ENCODE measurements at places on chromosomes 1 and 21. TPM values are rescaled to one million over a fixed set of nuclear protein-coding genes. Genes with fewer than 3 reads are reported as not detected.

DNA sequence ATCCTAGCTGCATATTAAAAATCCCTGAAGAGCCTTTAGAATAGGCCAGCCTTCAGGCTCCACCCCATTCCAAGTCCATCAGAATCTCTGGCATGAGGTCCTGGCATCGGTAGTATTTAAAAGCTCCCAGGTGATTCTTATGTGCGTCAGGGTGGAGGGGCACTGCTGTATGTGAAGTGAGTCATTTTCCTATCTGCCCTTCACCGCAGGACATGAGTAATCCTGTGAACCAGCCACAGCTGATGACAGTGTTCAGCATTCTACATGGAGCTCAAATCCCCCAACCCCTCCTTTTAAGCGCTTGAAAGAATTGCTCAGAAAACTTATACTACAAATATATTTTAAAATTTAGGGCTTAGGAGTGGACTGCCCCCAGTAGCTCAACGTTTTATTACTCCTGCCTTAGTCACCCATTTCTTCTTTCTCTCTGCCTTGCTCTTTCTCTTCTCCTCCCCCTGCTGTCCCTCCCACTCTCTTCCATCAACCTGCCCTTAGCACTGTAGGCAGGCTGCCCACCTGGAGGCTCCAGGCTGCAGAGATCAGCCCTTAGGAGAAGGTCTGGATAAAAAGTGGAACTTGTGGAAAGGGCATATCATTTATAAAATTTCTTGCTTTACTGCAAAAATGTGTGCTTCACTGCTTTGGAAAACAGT lies 73.8 kb upstream of the ZNF281 start:
- peak; percentile 92 for DNase-seq

- DNase-seq = no peak
Measured at GRCh38 chr1:20052386-20052785, 17.6 kb upstream of the PLA2G5 start.

GRCh38 chr21:41950941-41951351 lies 2.9 kb downstream of the C2CD2 start:
- DNase-seq = no peak

GRCh38 chr1:7079637-7080036 lies 294.4 kb downstream of the CAMTA1 start:
- DNase-seq = no peak

GRCh38 chr1:197991594-197991993 lies 74.4 kb downstream of the LHX9 start:
- no peak for DNase-seq

DNA sequence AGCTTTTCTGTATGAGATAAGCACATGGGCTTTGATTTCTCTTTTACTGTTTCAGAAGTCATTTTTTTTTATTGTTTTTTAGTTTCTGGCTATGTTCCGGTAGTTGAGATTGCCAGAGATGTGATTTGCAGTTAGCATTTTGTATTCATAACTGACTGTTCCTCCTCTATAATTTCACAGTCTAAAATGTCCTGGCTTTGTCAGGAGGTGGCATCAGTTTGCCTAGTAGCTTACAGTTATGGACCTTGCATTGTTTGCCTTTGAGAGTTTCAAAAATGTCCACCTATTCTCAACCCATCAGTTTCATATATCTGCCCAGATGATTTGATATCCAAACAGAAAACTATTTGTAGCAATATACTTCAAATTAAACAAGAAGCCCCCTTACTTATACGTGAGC lies 39.5 kb upstream of the ST6GALNAC3 start:
- DNase-seq = no peak

IRF6 gene
- 0.32 TPM for total RNA-seq

GRCh38 chr1:28193701-28194161 lies 17.2 kb upstream of the PTAFR start:
- no peak for DNase-seq

- DNase-seq = peak; percentile 26
Measured at GRCh38 chr1:228004331-228004855, 2.4 kb upstream of the WNT3A start.

- no peak for DNase-seq
Measured at GRCh38 chr21:32349333-32349944, 43.4 kb downstream of the URB1 start.

DNA sequence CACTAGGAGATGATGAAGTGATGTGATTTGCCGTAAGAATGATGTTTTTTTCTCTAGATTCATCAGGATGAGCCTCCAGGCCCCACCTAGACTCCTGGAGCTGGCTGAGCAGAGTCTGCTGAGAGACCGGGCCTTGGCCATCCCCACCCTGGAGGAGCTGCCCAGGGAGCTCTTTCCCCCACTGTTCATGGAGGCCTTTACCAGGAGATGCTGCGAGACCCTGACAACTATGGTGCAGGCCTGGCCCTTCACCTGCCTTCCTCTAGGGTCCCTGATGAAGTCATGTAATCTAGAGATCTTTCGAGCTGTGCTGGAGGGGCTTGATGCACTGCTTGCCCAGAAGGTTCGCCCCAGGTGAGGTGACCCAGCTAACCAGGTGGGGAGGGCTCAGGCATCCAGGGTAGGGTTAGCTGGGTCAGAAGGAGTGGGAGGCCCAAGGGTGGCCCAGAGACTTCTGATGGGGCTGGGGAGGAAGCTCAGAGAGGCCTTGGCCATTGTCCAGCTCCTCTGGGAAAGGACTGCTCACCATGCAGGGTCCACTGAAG lies 1.3 kb downstream of the PRAMEF12 start:
- DNase-seq = no peak

DNA sequence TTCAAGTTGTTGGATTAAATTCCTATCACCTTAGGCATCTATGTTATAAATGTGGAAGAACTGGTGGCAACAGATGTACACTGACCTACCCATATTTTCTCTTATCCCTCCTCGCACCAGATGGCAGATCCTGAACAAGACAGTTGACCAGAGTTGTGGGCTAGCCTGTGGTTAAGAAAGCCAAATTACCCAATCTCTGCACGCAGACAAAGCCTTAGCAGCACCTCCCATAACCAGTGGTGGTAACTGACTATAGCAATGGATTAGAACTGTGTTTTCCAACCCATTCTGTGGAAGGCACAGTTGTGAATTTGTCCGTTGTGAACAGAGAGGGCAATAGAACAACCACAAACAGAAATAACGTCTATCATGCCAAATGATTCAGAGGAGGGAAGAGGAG lies 20.6 kb downstream of the ABCB10 start:
- DNase-seq = no peak

OR10X1 gene
- total RNA-seq = not detected

CASQ2 gene
- total RNA-seq = not detected

DNA sequence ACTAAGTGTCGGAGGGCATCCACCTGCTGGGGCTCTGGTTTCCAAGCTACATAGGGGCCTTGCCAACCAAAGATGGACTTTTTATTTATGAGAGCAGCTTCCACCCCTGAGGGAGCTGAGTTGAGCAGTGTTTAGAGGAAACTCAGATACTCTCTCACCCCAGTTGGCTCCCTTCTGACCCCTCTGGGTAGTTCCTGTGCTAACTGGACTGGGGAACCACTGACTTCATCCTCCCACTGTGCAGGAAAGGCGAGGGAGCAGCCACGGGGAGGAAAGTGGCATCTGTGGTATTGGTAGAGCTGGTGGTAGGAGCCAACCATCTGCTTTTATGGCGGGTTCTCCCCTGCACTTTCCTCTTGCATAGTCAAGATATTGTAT lies 70.4 kb downstream of the MPZL1 start:
- no peak for DNase-seq

- DNase-seq = peak; percentile 50
Measured at GRCh38 chr1:220803401-220804201, 16.9 kb downstream of the MTARC1 start.

All from fibroblast of villous mesenchyme (primary cell).